ENCODE measurements at places on chromosomes 6 and 20. TPM values are rescaled to one million over a fixed set of nuclear protein-coding genes. Genes with fewer than 3 reads are reported as not detected.

The PIGU gene
- polyA plus RNA-seq, result 37.6 TPM

- DNase-seq, result no peak
Measured at GRCh38 chr6:20409427-20409971, 7.8 kb downstream of the E2F3 start.

- no peak for DNase-seq
Measured at GRCh38 chr20:4299216-4299615, 283.9 kb upstream of the RNF24 start.

GRCh38 chr20:32622585-32623468 lies 37.7 kb upstream of the NOL4L start:
- DNase-seq, result no peak

GRCh38 chr6:6026513-6027205 lies 19.9 kb upstream of the NRN1 start:
- no peak for DNase-seq

The ULBP2 gene
- polyA plus RNA-seq, result 20.7 TPM

The ME1 gene
- polyA plus RNA-seq, result 11.5 TPM

GRCh38 chr6:116244284-116244683 lies 9.6 kb downstream of the TSPYL4 start:
- DNase-seq, result no peak

DNA sequence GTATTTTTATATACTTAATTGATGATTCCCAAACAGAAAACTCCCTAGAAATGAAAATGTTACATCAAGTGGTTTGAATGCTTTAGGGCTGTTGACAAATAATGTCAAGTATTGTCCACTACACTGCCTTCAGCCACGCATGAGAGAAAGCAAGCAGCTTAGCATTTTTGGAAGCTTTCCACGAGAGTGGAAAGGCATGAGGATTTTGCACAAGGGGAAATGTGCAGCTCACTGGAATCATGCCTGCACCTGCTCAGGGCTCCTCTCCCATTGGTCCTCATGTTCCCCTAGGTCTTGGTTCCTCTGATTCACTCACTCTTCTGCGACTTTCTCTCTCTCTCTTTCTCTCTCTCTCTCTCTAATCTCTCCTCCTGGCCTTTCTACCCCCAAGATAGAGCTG lies 439.5 kb upstream of the CDH4 start:
- DNase-seq, result no peak

- no peak for DNase-seq
Measured at GRCh38 chr6:106847116-106847515, 127.4 kb downstream of the CD24 start.

DNA sequence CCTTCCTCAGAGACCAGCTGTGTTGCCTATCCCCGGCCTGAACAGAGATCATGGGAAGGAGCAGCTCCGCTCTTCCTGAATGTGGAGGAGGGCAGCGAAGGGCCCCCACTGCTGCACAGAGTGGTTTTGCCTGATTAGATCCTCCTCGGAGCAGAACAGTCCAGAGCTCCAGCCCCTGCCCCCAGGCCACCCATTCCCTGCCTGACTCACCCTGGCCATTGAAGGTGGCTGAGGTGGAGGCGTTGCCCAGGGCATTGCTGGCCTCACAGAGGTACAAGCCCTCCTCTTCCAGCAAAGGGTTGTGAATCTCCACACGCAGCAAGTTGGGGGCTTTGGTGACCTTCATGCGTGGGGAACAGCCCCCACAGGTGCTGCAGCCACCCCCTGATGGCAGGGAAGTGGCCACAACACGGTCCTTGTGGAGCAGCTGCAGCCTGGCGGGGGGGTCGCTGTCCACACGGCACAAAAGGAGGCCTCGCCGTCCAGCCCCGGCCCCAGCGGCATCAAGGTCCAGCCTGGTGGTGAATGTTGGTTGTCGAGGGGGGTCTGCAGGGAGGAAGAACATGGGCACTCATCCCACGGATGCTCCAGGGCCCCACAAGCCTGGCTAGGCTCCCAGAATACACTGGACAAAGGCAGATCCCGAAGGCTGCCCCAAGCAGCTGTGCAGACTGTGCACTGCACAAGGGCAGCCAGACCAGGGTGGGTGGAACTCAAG lies 14.7 kb downstream of the SIGLEC1 start:
- DNase-seq, result no peak

- DNase-seq, result no peak
Measured at GRCh38 chr6:154569156-154569862, 58.8 kb upstream of the CNKSR3 start.

GRCh38 chr6:12844284-12845223 lies 128.0 kb downstream of the PHACTR1 start:
- DNase-seq, result no peak

- no peak for DNase-seq
Measured at GRCh38 chr6:112030206-112030960, 23.5 kb upstream of the CCN6 start.

The HMGCLL1 gene
- not detected for polyA plus RNA-seq

GRCh38 chr6:51842061-51842803 lies 245.2 kb downstream of the PKHD1 start:
- no peak for DNase-seq

GRCh38 chr6:99592900-99593299 lies 13.7 kb upstream of the PRDM13 start:
- DNase-seq, result peak; percentile 25

- DNase-seq, result peak; percentile 65
Measured at GRCh38 chr6:29414588-29414987, at the start of gene OR12D1. Gene OR12D1 (plus strand): TSS chr6:29414928.

- no peak for DNase-seq
Measured at GRCh38 chr6:148761527-148762011, 14.7 kb downstream of the UST start.

The NFYA gene
- polyA plus RNA-seq, result 12.5 TPM

DNA sequence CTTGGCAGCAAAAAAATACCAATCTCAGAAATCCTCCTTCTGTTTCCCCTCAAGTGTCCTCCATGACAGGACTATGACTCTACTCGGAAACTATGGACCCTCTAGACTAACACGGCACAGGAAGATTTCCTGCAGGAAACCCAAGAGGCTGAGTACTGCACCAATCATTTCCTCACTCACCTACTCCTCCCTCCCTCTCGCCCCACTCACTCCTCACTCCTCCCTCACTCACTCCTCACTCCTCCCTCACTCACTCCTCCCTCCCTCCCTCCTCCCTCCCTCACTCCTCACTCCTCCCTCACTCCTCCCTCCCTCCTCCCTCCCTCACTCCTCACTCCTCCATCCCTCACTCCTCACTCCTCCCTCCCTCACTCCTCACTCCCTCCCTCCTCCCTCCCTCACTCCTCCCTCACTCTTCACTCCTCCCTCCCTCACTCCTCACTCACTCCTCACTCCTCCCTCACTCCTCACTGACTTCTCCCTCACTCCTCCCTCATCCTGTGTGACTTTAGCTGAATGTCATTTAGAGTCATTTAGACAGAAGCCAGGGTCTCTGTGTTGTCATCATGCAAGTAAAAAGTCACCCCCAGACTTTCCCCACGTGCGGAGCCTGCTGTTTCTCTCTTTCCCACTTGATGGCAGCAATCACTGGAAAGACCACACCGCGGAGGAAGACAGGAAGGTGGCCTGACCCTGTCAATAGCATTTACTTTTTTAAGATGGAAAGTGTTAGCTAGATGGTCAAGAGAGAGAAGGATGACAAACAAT lies 226.8 kb upstream of the PDE10A start:
- no peak for DNase-seq

The REM1 gene
- not detected for polyA plus RNA-seq

GRCh38 chr20:10670501-10671220 lies 3.1 kb downstream of the JAG1 start:
- no peak for DNase-seq

The SLC24A3 gene
- polyA plus RNA-seq, result not detected

GRCh38 chr20:44664131-44664530 lies 12.6 kb upstream of the ADA start:
- no peak for DNase-seq

The TSPO2 gene
- polyA plus RNA-seq, result not detected

The MICA gene
- 38.8 TPM for polyA plus RNA-seq

The MUC22 gene
- not detected for polyA plus RNA-seq

- DNase-seq, result no peak
Measured at GRCh38 chr6:26258212-26258977, 106.6 kb upstream of the BTN3A2 start.

- DNase-seq, result no peak
Measured at GRCh38 chr6:143026696-143027449, 33.8 kb upstream of the AIG1 start.

DNA sequence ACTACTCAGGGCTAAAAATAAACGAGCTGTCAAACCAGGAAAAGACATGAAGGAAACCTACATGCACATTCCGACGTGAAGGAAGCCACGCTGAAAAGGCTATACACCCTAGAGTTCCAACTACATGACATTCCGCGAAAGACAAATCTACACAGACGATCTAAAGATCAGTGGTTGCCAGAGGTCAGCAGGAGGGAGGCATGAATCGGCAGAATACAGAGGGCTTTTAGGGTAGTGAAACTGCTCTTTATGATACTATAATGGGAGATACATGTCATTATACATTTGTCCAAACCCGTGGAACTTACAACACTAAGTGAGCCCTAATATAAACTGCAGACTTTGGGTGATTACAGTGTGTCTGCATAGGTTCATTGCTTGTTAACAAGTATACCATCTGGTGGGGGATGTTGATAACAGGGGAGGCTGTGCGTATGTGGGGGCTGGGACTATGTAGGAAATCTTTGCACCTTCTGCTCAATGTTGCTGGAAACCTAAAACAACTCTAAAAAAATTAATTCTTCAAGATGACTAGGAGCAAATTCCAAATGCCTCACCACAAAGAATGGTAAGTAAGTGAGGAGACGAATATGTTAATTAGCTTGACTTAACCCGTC lies 132.2 kb upstream of the CDH4 start:
- DNase-seq, result no peak

DNA sequence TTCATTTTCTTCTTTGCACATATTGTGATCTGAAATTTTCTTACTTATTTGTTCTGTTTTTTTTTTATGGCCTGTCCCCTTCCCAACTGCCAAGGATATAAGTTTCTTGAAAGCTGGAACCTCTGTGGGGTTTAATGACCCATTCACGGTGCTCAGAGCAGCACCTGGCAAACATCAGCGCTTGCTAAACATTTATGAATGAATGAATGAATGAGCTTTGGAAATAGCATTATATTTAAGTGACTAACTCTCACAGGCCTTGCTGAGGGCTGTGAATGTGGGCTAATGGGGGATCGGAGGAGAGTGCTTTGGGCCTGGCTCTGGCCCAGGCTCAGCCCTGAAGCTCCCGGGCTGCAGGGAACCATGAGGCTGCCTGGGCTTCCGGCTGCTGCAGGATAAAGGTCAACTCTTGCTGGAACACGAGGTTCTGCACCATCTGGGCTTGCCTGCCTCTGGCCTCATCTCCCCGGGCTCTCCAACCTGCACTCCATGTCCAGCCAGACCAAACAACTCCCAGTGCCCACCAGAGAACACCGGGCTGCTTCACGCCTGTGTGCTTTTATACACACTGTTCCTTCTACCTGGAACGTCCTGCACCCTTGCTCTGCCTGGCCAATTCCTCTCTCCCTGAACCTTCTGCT lies 14.6 kb upstream of the ARMC12 start:
- no peak for DNase-seq

The KIAA0408 gene
- polyA plus RNA-seq, result not detected

The NUS1 gene
- 13.6 TPM for polyA plus RNA-seq

The SEMG1 gene
- not detected for polyA plus RNA-seq

DNA sequence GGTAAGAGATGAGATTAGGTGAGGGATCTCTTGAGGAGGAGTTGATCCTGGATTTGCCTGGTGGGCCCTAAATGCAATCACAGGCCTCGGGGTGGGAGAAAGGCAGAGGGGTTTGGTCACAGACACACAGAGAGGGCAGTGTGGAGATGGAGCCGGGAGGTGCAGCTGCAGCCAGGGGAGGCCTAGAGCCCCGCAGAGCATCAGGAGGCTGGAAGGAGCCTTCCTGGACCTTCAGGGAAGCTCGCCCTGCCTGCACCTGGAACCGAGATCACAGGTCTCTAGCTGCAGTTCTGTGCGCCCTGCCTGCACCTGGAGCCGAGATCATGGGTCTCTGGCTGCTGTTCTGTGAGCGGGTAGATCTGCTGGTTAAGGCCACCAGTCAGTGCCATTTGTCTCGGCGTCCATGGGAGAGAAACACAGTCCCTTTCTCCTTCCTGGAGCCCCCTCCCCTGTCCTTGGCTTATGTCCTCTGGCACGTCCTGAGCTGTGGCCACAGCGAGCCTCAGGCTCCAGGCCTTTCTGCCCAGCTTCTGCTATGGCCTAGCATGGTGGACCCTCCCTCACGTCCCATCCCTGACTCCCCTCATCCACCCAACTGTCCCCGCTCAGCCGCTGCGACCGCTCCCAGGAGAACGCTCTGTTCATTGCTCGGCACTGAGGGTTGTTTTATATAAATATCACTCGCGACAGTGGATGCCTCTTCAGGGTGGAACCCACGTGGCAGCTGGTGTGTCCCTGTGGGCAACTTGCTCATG lies 112.0 kb downstream of the DACT2 start:
- DNase-seq, result no peak

The SFTA2 gene
- not detected for polyA plus RNA-seq

- no peak for DNase-seq
Measured at GRCh38 chr20:50460115-50460607, 50.0 kb upstream of the PTPN1 start.

DNA sequence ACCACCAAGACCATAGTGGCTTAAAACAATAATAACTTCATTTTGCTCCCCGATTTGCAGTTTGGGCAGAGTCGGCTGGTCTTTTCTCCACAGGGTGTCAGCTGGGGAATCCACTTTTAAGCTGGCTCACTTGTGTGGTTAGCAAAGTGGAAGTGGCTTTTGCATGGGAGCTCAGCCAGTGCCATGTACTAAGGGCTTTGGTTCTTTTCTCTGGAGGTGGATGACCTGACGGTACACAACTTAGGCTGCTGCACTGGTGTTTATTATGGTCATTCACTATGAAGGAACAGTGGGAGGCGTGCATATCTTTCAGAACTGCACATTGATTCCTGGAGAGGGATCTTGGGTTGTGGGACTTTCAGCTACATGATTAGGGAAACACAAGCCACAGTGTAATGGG lies 141.0 kb downstream of the OR2B2 start:
- DNase-seq, result no peak

The SLPI gene
- 266 TPM for polyA plus RNA-seq

The ADGRF1 gene
- polyA plus RNA-seq, result 51.5 TPM

The DDO gene
- 0.40 TPM for polyA plus RNA-seq

DNA sequence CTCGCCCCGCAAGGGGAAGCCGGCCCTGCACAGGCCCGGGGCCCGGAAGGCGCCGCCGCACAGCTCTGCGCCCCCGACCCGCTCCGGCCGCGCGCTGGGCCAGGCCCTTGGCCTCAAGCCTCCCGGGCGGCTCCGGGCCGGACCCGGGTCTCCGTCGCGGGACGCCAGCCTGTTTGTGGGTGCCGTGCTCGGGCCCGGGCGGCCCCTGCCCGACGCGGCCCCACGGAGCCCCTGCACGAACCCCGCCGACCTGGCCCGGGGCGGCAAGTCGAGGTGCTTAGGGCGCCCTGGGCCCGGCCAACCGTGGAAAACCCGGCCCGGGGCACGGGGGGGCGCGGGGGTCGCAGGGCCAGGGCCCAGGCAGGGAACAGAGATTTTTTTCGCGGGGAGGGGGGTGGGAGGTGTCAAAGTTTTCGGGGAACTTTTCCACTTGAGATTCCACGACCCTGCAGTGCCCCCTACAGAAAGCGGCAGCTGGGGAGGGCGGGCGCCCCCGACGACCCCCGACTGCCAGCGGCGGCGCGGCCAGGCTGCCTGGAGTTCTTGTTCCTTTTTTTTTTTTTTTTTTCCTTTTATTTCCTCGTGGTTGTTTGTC lies 805 bp upstream of the STX16 start:
- no peak for DNase-seq
